Daoy (cell line): ENCODE measurements at places on chromosomes 2 and 18. TPM values are rescaled to one million over a fixed set of nuclear protein-coding genes. Genes with fewer than 3 reads are reported as not detected.

DNA sequence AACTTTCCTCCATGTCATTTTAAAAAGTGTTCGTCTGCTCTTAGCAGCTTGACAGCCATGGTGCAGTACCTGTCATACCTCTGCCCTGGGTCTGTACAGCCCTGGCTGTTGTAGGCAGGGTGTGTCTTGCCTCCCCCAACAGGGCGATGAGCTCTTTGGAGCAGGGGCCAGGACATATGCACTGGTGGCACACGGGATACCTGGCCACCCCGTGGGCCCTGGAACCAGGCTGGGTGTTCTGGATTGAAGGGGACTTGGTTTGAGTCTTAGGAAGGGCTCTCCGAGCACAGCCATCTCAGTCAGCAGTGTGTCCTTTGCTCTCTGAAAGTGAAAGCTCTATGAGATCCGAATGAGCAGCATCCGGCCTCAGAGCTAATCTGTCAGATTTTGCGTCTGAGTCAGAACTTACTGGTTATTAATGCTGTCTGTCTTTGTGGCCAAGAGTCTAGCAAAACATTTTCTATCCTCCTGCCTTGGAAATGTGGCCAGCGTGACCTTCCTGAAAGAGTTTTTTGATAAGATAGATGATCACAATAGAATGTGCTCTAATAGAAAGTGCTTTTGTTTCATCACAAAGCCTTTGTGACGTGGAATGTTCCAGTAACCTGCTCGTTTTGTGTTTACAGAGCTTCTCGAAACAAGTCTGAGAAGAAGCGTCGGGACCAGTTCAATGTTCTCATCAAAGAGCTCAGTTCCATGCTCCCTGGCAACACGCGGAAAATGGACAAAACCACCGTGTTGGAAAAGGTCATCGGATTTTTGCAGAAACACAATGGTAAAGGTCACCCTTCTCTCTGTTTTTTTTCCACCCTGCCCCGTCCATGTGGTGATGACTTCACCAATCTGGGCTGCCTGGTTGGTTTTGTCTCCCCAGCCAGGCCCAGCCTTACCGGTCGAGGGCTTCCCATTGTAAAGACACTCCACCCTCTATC, 77.3 kb upstream of the RPL31 start:
- DNase-seq: peak; percentile 81

DNA sequence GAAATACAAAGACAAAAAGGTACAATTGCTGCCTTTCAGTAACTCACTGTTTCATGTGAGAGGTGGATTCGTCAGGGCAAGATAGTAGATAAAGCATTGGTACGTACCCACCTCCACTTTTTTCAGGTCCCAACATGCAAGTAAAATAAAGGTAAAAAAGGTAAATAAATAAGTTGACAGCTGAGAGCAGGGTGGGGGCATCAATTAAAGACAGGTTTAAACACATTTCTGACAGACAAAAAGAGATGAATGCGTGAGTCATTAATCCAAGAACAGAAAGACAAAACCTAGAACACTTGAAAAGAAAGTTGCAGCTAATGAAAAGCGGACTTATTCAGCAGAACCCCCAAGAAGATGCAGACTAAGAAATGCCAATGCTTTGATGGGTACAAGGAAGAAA, 979.6 kb upstream of the CDH2 start:
- DNase-seq: no peak

DNA sequence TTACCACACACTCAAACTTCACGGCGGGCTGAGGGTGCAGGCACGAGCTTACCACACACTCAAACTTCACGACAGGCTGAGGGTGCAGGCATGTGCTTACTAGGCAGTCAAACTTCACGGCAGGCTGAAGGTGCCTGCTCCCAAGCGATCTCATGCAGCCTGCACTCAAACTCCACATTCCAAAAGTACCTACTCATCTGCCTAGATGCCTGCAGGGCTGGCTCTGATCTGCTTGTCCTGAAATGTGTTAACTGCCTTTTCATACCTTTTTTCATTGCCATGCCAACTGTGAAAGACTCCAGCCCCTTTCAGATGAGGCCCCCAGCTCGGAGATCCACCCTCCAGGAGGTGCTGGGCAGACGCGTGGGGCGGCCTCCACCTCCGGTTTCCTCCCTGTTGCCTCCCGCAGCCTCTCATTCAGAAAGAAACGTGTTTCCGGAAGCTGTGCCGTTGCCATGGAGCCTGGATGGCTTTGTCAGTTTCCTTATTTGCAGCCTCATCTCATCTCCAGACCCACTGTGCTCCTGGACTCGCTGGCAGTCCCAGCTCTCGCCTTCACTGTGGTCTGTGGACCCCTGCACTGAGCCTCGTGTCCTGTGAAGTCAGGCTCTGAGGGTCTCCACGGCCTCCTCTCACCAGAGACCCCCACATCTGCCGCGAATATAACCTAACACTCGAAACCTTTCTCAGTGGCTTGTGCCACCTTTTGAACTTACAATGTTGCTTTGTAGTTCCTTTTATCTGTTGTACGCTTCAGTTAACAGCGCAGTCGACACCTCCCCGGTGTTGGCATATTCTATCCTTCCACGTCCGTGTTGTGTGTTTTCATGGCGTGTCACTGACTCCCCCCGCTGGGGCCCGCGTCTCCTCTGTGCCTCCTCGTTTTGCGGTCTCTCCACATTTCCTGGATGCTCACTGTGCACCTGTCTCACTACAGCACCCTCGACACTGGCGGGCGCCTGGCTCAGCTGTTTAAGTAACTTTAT, 106.1 kb upstream of the ALKAL2 start:
- DNase-seq: peak; percentile 89

GRCh38 chr2:167890739-167891138, 356.7 kb downstream of the STK39 start:
- no peak for DNase-seq

DNA sequence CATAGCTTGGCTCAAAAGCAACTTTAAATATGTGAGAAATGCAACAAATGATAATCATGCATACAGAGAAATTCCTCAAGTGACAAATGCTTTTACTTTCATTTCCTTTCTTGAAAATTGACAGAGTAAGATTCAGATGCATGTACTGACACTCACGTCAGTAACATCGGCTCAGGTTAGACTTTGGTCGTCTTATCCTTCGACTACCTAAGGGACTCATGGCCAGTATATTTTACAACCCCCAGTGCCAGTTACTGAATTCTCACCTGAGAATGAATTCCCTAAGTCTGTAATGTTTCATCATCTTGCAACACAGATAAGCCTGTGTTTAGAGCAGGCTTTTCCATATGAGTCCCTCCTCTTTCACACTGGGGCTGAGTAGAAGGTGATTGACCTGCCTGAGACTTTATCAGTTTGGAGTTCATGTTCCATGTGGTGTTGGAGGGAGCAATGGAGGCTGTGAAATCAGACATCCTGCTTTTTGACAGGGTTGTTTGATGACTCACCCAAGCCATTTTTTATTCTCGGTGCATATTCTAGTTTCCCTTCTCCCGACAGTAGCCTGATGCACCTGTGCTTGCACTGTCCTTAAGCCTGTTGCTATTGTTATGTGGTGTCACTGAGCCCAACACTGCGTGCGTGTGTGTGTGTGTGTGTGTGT, 30.5 kb upstream of the ATP8B1 start:
- peak; percentile 44 for DNase-seq

DNA sequence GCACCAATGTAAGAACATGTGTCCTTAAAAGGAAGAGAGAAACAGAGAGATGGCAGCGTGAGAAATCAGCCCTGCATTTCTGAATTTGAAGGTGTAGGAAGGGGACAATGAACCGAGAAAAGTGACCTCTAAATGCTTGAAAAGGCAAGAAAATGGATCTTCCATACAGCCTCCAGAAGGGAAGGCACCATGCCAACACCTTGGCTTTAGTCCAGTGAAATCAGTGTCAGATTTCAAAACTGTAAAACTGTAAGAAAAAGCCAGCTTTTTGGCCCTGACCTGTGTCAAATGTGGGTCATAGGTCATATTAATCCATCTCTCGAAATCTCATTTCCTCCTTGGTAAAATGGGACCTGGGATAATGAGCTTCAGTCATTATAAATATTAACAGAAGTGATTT, 762.3 kb downstream of the DCDC2C start:
- DNase-seq: peak; percentile 8

Gene ZNF521
- 8.5 and 10.7 TPM in 2 replicates for total RNA-seq

Gene ZAP70
- total RNA-seq: 0.33 and 0.46 TPM in 2 replicates

Gene SF3B1
- 185 and 220 TPM in 2 replicates for total RNA-seq

Gene CCDC102B
- 1.5 and 2.6 TPM in 2 replicates for total RNA-seq
